ENCODE measurements at places on chromosomes 5 and 9.
A peak's percentile ranks its signal among the peaks of the same experiment; 100 is the strongest.

DNA sequence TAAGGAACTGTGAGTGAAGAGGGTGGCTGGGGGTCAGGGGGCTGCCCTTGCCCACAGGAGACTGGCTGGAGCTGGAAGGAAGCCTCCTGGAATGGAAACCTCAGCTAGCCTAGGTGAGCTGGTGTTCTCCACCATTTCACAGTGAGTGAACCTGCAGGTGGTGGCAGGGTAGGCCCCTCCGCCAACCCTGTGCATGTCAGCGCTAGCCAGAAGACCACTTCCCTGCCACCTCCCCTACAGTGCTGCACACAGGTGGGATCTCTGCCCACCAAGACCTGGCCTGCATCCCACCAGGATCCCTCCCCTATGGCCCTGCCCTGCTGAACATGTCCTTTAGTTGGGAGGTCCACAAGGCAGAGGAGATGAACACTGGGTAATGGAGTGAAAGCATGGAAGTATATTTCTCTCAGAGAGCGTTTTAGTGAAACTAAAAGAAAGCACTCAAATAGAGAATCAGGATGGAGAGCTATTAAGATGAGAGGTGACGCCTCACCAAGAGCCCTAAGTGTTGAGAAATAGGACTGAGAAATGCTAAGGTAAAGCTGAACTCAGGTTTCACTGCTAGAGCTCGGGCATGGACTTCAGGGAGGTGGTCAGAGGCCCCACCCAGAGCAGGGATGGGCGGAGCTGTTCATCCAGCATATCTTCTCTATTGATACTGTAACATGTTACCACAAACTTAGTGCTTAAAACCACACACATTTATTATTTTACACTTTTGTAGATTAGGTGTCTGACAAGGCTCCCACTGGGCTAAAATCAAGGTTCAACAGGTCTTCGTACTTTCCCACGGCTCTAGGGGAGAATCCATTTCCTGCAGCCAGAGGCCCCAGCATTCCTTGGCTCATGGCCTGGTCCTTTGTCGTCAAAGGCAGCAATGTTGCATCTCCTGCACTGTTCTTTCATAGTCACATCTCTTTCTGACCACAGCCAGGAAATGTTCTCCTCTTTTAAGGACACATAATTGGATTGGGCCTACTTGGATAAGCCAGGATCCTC lies 83.2 kb downstream of the DIRAS2 start:
- DNase-seq, result no peak

- no peak for DNase-seq
Measured at GRCh38 chr5:88940713-88941112, 57.7 kb upstream of the MEF2C start.

- DNase-seq, result no peak
Measured at GRCh38 chr9:136233868-136234267, 11.7 kb downstream of the QSOX2 start.

DNA sequence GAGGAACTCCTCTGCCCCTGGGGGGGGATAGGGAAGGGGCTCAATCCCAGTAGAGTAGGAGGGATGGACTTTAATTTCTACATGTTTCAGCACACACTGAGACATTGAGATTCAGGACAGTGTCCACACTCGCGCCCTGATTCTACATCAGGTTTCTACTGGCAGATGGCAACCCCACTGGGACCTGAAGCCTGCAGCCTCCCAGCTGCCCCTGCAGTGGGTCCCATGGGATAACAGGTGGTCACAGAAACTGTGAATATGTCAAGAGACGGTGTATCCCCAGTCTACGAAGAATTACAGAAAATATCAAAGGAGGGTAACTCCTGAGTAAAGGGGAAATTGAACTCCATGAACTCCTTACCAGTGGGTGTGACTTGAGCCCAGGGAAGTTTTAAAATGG lies 2.4 kb upstream of the TERT start:
- DNase-seq, result no peak

- peak; percentile 11 for DNase-seq
Measured at GRCh38 chr9:105355781-105356180, 92.1 kb upstream of the FSD1L start.

GRCh38 chr5:84861306-84861705 lies 476.6 kb upstream of the EDIL3 start:
- no peak for DNase-seq

DNA sequence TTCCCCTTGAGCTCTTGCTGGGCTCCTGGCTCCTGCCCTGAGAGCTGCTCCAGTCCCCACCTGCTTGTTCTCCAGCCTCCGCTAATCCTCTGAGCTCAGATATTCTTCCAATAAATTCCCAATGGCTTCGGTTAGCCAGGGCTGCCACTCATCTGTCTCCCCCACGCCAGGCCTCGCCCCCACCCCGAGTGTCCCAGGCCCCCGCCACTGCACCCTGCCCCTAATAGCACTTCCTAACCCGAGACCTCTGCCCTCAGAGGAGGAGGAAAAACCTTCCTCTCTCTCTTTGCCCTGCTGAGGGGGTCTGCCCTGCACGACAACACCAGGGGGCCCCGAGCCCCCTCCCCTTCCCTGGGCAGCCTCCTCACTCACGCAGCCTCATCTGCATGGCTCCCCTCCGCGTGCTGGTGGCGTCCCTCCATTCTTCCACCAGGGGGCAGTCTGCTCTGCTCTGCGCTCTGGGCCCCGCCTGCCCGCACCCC lies 5.4 kb upstream of the LCN15 start:
- DNase-seq, result peak; percentile 29

DNA sequence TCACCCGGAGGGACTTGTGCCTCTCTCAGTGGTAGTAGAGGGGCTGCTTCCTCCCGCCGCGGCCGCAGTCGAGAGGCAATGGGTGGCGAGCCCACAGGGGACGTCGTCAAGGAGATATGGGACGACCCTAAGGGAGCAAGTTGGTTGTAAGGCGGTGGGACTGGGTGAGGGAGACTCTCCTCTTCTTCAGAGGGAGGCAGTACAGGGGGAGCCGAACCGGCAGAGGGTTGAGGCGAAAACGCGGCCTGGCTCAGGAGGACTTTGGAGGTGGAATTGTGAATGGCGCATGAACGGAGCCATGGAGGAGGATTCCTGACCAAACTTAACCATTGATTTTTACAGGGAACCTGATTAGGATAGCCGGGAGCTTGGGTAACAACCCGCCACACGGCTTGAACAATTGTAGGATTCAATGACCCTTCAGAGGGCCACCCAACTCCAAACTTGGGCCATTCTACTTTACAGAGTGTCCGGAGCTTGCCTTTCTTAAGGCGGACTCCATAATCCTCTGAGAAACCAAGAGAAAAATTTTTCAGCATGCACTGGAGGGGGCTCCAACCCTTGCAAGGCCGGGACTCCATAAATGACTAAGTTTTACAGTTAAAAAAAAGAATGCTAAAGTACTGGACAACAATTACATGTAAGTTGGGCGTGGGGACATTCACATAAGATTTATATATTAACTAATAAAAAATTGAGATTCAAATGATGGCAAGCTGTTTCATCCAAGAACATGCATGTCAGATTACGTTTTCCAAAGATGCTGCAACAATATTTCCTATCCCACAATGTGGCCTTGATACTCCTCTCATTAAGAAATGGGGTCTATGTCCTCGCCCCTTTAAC lies 19.4 kb upstream of the RHOBTB3 start:
- DNase-seq, result no peak

DNA sequence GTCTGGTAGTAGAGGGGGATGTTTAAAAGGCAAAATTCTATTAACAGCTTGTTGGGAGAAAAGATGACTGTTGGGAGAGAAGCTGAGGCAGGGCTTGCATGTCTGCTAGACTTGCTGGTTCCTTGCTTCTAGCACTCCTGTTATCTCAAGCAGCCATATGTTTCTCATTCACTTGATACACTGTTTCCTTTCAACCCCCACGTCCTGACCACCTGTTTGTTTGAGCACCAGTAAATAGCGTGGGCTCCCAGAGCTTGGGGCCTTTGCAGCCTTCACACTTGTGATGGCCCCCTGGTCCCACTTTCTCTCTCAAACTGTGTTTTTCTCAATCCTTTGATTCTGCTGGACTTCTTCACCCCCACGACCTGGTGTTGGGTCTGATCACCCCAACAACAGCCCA lies 111.7 kb upstream of the TMEM161B start:
- no peak for DNase-seq

DNA sequence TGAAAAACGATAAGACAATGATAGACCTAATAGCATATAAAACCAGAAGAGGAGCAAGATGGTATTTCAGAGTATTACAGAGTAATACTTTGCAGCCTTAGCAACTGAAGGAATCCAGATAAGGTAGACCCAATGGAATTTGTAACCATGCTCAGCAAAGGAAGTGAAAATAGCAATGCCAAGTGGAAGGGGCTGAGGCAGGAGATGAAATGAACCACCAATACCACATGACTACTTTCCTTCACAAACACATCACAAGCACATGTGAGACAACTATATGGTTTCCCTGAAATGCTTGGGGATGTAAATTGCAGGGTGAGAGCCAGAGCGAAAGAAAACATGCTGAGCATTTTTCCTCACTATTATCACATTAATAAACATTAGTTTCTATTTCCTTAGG lies 79.8 kb upstream of the MELK start:
- DNase-seq, result peak; percentile 32

DNA sequence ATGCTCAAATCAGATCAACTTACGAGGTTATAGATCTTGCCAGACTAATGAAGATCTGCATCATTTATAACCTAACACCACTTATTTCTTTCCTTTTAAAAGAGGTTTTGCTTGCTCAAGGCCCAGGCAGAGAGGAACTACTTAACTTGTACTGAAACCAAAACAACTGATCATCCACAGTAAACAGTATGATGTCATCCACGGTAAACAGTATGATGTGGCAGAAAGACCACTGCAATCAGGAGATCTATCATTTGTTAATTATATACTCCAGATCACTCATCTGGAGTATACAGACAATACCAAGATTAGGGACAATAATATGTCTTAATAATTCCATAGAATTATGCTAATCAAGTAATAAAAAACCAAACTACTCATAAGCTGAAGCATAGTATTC lies 116.8 kb downstream of the ADAMTS6 start:
- no peak for DNase-seq

DNA sequence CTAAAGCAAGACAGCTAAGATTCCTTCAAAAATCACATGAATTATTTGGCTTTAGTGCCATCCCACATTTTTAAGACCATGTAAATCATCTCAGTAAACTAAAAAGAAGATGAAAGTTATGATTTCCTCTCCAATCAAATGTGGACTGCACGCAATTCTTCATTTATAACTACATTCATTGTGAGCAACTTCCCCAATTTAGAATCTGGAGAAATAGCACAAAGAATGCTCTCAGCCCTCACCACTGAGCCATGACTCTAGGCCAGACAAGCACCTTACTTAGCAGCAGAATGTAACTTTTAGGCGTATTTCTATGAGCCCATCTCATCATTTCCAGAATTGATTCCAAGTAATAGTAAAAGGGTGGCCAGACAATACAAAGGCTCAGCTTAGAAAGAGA lies 616.6 kb downstream of the TLE1 start:
- no peak for DNase-seq

DNA sequence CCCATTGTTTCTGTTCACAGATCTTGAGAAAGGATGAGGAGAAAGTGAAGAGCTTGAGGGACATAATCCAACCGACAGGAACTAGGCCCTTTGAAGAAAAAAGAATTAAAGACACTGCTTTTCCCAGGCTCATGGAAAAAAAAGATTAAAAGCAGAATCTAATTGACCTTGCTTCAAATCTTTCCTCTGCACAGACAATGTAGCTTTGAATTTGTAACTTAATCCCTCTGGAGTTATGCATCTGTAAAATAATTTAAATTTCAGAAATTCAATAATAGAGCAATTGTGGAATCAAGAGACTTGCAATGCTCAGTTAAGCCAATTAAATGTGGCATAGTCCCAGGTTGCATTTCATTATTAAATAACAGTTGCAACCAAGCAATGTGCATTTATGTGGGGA lies 64.6 kb downstream of the SVEP1 start:
- no peak for DNase-seq

DNA sequence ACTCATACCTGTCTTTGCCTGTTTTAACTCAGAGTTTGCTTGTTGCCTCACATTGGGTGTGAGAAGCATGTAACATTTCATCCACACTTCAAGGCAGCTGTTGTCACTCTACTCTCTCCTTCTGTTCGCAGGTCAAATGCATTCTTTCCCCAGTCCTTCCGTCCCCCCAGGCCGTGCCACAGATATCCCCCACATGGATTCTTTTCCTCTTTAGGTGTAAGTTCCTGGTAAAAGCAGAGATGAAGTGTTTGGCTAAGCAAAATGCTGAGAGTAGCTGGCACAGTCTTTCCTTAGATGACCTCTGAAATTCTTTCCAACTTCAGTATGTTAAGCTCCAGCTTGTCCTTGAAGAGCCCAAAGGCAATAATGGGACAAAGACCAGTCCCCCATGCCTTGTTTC lies 328.2 kb downstream of the SLIT3 start:
- no peak for DNase-seq

DNA sequence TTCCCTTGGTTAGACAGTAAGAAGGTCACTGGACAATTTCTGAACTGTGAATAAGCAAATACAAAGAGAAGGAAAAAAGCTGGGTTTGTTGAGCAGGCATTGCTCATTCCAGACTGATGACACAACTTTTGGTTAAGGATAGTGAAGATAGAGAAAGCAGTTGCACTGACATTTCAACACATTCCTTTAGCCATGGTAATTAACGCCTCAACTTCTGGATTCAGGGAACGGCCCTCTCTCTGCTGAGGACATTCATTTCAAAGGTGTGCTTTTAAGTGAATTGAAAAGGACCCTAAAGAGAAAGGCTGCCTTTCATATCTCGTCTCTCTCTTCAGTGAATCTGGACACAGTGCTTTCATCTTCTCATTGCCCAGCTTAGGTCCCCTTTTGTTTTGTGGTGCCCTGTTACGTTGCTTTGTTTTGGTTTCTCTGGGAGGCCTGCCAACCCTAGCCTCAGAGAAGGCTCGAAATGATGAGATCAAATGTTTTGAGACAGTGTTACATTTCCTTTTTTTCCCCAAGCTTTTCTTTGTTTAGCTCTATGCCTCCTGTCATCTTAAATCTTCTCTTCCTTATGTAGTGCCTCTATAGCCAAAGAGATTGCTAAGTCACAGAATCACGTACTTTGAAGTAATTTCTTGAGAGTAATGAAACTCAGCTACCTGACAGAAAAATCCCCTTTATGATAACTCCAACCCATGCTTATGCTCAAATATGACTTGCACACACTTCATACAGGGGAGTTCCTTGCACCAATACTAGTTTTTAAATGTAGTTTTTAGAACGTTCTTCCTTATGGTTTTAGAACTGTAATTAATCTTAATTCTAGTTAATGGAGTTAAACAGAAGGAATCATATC lies 94.4 kb upstream of the IFNE start:
- peak; percentile 32 for DNase-seq

DNA sequence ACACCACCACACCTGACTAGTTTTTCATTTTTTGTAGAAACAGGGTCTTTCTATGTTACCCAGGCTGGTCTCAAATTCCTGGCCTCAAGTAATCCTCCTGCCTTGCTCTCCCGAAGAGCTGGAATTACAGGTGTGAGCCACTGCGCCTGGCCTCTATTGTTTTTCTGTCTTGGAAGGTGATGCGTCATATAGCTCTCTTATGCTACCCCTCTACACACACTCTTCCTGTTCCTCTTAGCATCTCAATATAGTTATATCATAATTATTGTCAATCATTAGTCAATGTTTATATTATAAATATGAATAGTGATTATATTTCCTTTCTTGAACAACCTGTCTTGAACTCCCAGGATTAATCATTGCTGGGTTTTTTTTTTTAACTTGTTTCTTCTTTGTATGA lies 7.3 kb downstream of the PKD2L2 start:
- DNase-seq, result no peak

- no peak for DNase-seq
Measured at GRCh38 chr9:33843312-33843961, 26.5 kb downstream of the UBE2R2 start.

GRCh38 chr9:2778816-2779215 lies 61.5 kb downstream of the KCNV2 start:
- DNase-seq, result no peak

Measured in CD4-positive, alpha-beta T cell treated with Interleukin-4 for 4 hours (primary cell).